Epithelial cell of esophagus (primary cell): ENCODE measurements at places on chromosomes 6 and 20.
A peak's percentile ranks its signal among the peaks of the same experiment; 100 is the strongest.

DNA sequence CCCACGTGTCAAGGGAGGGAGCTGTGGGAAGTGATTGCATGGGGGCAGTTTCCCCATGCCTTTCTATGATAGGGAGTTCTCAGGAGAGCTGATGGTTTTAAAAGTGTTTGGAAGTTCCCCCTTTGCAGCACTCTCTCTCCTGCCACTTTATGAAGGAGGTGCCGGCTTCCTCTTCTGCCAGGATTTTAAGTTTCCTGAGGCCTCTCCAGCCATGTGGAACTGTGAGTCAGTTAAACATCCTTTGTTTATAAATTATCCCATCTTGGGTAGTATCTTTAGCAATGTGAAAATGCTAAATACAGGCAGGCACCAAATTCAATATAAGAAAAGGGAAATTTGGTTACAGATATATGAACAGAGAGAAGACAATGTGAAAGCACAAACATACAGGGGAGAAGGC lies 96.4 kb upstream of the EPHA7 start:
- no peak for DNase-seq

- DNase-seq = no peak
Measured at GRCh38 chr6:149918151-149918905, 4.6 kb downstream of the RAET1G start.

- DNase-seq = peak; percentile 79
Measured at GRCh38 chr20:34062570-34063482, 49.2 kb downstream of the EIF2S2 start.

DNA sequence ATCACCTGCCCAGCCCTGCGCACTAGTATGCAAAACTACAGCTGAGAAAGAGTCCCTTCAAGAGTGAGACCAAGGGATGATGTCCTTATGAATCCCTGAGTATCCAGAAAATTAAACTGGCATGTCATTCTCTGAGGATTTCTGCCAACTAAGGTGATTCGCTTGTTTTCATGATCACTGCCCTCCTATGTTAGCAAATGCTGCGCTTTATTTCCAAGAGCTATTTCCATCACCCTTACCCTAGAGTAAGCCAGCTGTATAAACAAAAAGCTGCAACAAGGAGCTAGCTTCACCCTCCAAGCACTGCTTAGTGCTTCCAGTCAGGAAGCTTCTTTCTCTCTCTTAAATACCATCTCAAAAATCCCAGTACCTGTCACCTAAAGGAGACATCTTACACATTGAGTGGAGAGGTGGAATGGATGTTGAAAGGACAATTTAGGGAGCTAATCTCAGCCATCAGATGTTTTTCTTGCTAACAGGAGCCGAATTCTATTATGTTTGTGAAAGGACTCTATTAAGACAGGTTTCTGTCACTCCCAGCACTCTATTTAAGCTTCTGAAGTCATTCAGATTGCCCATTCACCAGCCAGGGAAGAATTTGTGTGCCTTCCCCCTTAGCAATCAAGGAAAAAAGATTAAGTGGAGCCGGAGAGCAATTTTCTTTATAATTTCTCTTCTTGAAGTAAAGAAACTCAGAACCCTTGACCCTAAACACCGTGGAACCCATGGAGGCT lies 322.2 kb downstream of the NRN1 start:
- no peak for DNase-seq

DNA sequence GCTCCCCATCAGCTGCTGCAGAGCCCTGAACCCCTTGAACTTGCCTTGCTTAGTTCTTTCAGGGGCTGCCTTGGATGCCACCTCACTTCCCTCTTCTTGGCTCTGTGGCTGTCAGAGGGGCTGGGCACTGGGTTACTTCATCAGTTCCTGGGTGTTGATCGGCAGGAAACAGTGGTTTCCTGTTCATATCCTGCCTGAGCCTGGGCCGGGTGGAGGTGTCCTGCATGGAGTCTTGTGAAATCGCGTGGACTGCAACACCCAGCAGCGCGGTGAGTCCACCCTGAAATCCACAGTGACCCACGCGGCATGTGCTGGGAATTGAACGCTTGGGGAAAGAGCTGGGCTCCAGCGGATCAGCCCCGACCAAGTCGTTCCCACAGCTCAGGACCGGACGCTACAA lies 97.5 kb downstream of the CDH26 start:
- DNase-seq = peak; percentile 67

- DNase-seq = no peak
Measured at GRCh38 chr6:22027040-22027725, 269.7 kb downstream of the PRL start.

GRCh38 chr20:7123457-7123856 lies 356.0 kb downstream of the BMP2 start:
- DNase-seq = no peak

DNA sequence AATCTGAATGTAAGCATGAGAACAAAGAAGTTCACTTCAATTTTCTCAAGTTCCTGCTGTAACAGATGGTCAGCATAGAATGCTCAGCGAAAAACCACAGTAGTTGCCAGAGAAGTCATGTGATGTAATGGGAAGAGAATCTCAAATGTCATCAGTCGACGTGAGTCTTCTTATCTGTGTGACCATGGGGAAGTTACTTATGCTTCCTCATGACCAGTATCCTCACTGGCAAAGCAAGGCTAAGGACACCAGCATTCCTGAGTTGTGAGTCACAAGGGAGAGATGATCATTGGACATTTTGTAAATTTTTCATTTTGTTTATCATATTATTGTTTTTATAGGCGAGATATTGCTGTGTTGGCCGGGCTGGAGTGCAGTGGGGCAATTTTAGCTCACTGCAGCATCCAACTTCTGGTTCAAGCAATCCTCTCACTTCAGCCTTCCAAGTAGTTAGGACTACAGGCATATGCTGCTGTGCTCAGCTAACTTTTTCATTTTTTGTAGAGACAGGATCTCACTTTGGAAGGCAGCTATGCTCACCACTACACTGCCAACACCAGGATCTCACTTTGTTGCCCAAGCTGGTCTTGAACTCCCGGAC lies 21.9 kb downstream of the SGK1 start:
- DNase-seq = peak; percentile 68

- DNase-seq = no peak
Measured at GRCh38 chr20:7057611-7058010, 290.1 kb downstream of the BMP2 start.
